Inflammatory macrophage (primary cell): ENCODE measurements at places on chromosomes 5 and 9.

GRCh38 chr9:88753691-88754367 lies 218.9 kb downstream of the NXNL2 start:
- DNase-seq: no peak

GRCh38 chr5:34804913-34805312 lies 34.1 kb upstream of the TTC23L start:
- DNase-seq: no peak

DNA sequence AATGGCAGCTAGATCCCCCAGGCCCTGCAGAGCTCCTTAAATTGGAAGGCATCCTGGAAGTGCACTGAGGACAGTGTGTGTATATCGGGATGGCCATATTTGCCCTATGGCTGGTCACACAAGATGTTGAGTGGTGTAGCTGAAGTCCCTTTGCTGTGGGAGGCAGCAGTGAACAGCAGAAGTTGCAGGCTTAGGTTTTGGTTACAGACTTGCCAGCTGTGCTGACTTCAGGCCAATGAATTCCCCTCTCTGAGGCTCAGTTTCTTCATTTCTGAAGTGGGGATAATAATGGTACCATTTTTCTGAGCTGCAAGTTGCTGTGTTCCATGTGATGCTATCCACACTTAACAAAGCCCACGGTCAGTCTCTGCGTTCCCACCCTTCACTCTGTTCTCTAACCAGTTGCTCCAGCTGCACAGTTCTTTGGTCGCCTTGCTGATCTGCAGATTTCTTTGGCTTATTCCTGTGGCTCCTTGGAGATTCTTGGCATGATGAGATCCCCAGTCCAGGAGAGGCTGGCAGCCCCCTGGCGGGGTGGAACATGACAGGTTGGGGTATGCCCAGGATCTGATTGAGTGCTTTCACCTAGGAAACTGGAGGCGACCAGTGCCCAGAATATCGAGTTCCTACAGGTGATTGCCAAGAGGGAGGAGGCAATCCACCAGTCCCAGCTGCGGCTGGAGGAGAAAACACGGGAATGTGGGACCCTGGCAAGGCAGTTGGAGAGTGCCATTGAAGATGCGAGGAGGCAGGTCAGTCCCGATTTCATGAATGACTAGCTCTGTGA lies 6.5 kb upstream of the GLE1 start:
- DNase-seq: no peak

DNA sequence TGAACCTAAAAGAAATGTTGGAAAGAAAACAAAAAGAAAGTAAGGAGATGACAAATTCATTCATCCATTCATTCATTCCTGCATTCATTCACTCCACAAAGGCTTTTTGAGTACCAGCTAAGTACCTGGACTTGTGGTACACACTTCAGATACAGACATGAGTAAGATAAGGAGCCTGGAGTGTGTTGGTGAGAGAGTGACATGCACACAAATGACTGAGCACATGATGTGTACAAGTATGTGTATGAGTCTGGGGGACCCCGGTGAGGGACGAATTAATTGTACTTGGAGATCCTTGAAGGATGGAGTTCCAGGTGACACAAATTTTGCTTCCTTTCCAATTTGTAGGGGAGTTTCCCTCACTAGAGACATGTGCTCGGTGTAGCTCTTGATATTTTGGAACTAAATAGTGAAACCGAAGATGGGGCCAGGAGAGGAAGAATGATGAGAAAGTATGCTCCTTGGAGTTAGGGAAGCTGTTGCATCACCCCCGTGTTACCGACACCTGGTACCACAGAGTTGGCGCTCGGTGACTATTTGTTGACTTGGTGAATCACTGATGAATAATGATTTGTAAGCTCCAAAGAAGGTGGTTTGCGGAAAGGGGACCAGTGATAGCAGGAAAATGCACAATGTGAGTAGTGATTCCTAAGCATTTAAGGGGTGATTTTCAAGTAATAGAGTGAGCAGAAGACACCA lies 509.8 kb downstream of the CCDC171 start:
- no peak for DNase-seq

DNA sequence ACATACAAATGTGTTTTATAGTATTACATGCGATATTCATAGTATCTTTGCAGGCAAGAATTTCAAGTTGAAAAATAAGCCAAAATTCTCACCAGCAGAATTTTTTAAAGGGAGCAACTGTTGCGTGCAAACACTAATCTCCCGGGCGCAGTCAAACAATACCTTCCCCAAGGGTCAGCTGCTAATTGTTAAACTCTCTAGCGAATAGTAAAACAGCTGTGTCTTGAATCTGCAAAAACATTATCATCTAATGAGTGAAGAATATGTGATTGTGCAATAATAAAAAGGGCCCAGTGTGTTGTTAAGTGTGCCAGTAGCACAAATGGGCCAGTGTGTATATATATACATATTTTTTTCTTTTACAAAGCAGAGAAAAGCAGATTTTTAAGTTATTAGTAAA lies 131.4 kb downstream of the CCDC192 start:
- no peak for DNase-seq
